Cardiac fibroblast (primary cell): ENCODE measurements at places on chromosomes 2 and 18.

DNA sequence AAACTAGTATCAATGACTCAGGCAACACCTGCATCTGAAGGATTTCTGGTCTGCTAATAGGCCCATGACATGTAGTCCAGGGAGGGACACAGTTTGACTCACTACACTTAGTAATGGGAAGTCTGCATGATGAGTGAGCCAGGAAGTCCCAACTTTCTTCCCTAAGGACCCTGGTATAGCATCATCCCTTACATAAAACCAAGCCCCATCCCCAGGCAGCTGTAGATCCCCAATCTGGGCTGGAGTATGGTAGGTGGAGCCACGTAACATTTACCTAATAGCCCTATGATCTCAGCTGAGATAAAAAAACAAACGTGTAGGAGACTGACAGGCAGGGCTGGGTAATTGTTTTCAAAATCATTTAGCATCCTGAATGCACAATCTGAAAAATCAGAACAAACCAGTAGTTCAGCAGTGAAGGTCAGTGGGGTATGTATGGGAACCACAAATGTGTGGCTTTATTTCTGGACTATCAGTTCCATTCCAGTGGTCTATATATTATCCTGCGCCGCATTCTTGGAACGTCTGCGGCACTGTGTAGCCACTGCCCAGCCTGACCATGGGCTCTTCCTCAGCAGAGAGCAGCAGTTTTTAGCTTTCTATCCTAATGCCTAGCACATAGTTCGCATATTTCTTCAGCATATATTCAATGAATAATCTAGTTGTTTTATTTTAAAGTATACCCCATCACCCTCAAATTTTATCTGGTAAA lies 33.5 kb downstream of the EPB41L3 start:
- no peak for DNase-seq

DNA sequence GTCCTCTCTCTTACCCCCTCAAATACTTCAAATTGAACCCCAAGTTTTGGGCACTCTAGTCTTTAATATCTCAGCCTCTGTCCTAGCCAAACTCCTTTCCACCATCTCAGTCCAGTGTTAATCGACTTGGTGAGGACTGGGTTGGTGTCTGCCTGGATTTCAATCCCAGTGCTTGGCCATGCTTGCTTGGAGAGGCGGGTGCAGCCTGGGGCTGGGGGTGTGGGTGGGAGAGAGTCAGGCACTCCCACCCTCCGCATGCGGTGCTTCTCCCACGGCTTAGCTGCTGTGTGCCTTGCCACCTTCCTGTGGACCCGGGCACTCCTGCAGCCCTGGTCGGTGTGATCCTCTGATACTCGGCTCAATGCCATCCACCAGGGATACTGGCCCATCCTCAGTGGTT lies 220.8 kb upstream of the HDAC4 start:
- no peak for DNase-seq

- peak; percentile 78 for DNase-seq
These were observed 114.1 kb upstream of the NDUFV2 start for GRCh38 chr18:8988260-8988871.

GRCh38 chr2:70461414-70461813 lies 92.2 kb downstream of the TGFA start:
- no peak for DNase-seq

- DNase-seq = peak; percentile 70
These were observed 40.6 kb downstream of the GPD2 start for GRCh38 chr2:156476850-156477206.

- peak; percentile 91 for DNase-seq
These were observed 46.9 kb upstream of the CNOT11 start for GRCh38 chr2:101205521-101206479.

DNA sequence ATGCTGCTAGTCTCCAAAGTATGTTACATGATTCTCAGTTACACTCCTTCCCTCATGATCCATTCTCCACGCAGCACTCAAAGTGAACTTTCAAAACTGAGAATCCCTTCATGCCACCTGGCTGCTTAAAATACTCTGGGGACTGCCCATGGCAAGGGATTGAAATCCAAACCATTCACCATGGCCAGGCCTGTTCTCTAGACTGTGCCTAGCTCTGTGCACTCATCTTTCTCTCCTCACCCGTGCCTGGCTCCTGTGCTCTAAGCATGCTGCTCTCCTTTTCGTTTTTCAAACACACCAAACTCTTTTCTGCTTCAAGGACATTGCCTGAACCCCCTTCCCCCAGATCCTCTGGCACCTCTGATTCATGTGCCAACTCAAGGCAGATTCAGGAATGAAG lies 80.9 kb downstream of the FASTKD2 start:
- DNase-seq = no peak

DNA sequence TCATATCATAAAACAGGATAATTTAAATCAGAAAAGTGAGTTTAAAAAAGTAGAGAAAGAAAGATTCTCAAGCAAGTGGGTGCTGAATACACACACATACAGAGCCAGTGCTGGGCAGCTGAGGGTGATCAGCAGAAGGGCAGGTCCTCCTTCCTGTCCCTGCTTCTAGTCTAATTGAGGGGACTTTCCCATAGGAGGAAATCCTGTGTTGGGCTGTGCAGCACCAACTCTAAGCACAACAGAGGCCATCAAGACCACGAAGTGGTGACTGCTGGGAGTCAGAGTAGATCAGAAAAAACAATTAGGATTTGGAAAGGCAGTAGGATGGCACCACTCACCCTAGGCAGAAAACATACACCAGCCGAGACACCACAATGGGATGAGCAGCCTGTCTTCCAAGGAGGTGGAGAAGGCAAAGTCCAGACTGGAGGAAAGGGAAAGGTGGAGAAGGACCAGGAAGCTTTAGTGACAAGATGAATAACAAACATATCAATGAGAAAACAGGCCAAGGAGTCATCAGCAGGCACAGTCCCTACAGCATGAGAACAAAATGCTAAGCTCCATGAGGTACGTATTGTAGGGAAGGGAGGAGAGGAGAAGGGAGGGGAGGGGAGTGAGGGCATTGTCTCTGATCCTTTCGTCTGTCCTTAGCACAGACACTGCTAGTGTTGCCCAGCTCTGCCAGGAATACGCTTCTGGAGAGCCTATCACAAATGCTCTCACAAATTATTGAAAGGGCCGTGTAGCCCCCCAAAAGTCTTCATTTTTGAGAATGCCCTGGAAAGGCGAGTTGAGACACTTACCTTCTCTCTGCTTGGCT lies 16.7 kb upstream of the MSGN1 start:
- no peak for DNase-seq

DNA sequence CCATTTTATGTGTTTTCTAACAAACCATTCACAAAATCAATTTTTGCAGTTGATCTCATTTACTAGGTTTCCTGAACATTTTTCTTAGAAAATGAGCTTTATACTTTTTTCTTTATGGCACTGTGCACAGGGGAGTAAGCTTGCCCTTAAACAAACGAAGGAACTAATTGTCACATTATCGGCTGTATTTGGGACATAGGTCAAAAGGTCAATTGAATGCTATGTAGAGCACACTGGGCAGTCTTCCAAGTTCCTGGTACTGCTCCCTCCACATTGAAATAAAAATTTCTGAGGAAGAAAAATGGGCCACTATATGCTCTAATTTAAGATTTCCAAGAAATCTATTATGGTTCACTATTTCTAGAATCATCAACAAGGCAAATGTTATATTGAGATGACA lies 93.6 kb upstream of the TMEFF2 start:
- DNase-seq = no peak

- DNase-seq = peak; percentile 47
These were observed 408.1 kb downstream of the THSD7B start for GRCh38 chr2:137173463-137173862.

DNA sequence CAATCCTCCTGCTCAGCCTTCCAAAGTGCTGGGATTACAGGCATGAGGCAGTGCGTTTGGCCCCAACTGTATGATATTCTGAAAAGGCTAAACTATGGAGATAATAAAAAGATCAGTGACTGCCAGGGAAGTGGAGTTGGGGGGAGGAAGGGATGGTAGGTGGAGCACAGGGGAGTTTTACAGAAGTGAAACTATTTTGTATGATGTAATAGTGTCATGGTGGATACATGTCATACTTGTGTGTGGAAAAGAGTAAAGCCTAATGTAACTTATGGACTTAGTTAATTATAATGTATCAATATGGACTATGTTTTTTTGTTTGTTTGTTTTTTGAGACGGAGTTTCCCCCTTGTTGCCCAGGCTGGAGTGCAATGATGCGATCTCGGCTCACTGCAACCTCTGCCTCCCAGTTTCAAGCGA lies 2.9 kb upstream of the GGCX start:
- no peak for DNase-seq

- DNase-seq = no peak
These were observed 57.3 kb downstream of the INHBB start for GRCh38 chr2:120403261-120403660.

- DNase-seq = no peak
These were observed 2.4 kb downstream of the CASP8 start for GRCh38 chr2:201262718-201263117.

DNA sequence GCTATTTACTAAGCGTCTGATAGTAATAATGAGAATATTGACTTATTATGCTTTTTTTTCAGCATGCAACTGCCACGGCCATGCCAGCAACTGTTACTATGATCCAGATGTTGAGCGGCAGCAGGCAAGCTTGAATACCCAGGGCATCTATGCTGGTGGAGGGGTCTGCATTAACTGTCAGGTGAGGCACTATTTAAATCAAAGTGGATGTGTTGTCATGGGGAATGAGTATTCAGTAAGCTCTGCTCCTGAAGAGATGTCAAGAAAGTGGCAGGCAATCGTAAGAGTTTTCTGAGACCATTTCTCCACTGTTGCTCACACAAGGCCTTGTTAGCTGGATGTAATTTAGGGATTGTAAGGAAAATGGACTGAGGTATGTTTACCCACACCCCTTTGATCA lies 74.1 kb downstream of the LAMA3 start:
- DNase-seq = no peak

GRCh38 chr2:84302513-84303412 lies 156.3 kb downstream of the SUCLG1 start:
- DNase-seq = peak; percentile 60

DNA sequence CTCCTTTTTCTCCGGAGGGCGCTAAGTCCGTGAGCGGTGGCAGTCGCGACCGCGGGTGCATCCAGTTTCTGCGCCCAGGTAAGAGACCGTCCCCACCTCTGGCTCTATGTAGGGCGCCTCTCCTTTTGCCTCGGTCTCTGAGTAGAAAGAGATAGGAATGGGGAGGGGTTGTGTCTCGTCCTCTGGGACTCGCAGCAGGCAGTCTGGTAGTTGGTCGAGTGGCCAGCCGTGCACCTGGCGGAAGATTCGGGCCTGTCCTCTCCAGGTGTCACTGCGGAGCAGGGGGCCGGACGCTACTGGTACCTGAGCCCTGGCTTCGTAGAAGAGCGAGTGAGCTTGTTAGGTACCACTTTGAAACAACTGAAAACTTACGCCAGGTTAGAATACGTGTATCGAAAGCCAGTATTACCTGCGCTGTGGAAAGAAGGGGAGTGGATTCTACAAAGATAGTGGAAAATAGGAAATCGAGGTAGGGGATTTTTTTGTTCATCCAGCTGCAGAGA lies 403 bp downstream of the MAP2 start:
- DNase-seq = no peak
